ENCODE measurements at places on chromosomes 1 and 21.

DNA sequence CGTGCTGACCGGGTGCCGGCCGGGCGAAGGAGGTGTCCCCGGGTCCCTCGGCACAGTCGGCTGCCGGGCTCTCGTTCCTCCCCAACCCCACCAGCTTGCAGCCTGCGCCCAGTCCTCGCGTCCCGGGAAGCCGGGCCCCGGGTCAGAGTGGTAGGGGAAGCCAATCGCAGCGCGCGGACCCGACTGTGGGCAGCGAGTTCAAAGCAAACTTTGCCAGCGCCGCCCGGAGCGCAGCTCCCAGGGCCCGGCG lies 328 bp downstream of the MYCL start:
- DNase-seq = no peak

GRCh38 chr1:237671935-237672334 lies 218.8 kb downstream of the ZP4 start:
- DNase-seq = no peak

GRCh38 chr21:33642896-33643657 lies 776 bp downstream of the ITSN1 start:
- DNase-seq = no peak

DNA sequence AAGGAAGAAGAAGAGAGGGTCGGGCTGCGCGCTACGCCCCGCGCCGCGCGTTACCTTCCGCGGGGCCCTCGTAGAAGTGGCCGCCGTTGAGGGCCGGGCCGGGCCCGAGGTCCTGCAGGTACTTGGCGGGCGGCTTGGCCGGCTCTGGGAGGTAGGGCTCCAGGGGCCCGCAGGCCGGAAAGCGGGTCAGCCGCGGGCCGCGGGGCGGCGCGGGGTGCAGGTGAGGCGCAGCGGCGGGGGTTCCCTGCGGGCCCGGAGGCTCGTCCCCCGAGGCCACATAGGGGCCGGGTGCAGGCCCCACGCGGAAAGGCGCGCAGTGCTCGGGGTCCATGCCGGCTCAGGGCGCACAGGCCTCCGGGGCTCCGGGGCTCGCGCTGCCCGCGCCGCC lies 196 bp downstream of the ALX3 start:
- DNase-seq = no peak

GRCh38 chr1:234961456-234962339 lies 166.9 kb downstream of the TOMM20 start:
- DNase-seq = no peak

DNA sequence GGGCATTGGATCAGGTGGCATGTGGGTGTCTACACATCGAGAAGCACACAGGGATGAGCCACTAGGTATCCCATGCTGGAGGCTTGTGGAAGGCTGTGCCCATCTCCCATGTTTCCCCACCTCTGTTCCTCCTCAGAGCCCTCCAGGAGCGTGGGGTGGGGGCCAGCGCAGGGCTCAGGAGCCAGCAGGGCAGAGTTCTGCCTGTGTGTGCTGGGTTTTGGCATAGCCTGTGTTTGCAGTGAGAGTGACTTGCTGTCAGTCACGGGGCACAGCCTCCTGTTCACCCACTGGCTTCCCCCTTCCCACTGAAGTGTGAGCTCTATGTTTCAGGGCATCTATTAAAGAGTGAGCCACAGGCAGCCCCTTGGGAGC lies 10.4 kb downstream of the IBA57 start:
- DNase-seq = no peak

DNA sequence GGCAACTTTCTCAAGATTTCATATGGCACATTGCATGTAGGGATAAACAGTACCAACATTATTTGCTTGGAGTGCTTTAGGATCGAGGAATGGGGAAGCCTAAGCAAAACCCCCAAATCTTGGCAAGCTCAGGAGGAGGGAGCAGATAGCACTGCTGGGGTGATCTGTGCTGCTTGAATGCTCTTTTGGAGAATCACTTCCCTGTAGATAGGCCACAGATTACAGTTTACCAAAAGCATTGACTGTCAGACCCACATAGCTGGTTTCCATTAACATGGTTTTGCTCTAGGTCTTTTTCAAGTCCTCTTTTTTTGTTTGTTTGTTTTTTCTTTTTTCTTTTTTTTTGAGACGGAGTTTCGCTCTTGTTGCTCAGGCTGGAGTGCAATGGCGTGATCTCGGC lies 36.8 kb downstream of the OR13G1 start:
- no peak for DNase-seq

- no peak for DNase-seq
Observed at GRCh38 chr1:39295901-39296300, 91.4 kb downstream of the MACF1 start.

DNA sequence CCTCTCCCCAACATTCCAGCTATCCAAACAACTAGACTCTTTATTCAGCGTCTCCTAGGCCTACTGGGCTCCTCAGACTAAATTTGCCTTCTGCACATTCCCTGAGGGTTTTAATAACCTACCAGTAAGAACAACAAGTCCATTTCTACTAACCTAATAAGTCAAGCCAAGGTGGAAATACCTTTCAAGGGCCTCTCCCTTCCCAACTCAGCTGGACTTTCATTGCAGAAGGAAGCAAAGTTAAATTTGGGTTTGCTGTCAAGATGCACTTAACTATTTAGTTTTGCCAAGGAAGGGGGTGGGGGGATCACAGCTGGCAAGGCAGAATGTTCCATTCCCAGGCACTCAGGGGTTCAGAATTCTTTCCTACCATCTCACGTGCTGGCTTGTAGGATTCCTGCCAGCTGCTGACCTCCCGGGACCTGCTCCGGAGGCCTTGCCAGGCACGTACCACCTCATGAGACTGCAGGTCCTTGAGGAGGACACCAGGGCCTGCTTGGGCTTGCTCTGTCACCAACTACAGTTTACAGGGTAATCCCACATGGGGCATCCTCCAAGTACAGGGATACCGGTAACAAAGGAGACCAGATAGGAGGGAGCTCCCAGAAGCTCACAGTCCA lies 29.8 kb downstream of the SLC30A1 start:
- no peak for DNase-seq

- DNase-seq = no peak
Observed at GRCh38 chr1:35454176-35454575, 103.0 kb downstream of the KIAA0319L start.

DNA sequence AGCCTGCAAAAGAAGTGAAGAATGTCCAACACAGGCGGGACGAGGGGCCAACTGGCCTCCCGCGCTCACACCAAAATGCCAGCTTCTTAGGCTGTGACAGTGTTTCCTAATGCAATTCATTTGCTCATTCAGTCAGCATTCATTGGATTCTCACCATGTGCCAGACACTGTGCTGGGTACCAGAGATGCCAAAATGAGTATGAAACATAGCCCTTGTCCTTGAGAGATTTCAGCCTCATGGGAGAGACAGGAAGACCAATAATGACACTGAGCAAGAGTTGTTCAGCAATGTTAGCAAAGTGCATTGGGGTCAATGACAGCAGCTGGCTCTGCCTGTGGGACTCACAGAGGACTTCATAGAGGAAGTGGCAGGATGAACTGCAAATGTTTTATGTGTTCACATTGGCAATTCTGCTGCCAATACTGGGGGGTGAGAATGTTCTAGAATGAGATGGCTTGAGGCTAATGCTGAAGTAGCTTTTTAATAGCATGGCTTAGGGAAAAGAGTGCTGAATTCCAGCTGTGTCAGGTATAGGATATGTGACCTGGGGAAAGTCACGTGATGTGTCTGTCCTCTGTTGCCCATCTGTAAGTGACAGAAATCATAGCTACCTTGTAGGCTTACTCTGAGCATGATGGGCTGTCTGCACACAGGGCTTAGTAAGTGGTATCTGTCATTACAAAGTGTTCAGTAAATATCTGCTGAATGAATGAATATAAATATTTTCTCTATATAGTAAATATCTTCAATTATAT lies 58.3 kb upstream of the KIF26B start:
- no peak for DNase-seq

DNA sequence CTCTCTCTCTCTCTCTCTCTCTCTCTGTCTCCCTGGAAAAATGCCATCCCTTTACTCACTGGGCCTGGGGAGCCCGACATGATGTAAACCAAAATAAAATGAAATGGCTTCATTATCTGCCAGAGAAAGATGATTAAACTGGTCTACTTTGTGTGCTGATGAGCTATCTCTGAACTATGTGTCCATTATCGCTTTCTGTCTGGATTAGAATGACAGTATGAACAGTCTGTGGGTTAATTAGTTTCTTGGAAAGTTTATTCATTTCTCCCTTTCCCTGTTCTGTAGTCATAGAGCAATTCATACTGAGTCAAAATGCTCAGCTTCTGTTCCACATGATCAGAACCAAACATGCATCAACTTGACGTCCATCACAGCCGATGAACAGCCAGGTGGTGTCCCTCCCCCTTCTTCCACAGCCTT lies 72.4 kb upstream of the KCND3 start:
- no peak for DNase-seq

GRCh38 chr1:22626237-22627157 lies 9.9 kb upstream of the C1QA start:
- no peak for DNase-seq

DNA sequence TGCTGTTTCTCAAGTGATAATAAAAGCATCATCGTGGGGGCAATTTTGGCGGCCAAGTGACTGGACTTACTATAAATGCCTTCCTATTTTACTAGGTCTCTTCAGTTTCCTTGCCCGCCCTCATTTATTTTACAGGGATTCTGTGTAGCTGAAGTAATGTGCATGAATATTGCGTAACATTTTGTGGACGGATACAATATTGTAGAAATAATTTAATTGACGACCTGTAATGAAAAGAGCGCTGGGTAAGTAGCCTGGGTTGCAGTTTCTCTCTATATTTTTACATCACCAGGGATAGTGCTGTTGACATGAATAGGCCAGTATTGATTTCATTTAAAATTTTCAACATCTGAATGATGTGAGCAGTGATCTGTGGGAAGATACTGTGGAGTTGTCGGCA lies 28.1 kb upstream of the LMO4 start:
- DNase-seq = no peak

All from amygdala (tissue), 56 donors.